ENCODE measurements at places on chromosomes 2 and 18. TPM values are rescaled to one million over a fixed set of nuclear protein-coding genes. Genes with fewer than 3 reads are reported as not detected.

PRKAG3 gene
- total RNA-seq: not detected

POTEC gene
- not detected for total RNA-seq

DSEL gene
- 1.1 TPM for total RNA-seq

NAPG gene
- 31.2 TPM for total RNA-seq

MFSD2B gene
- 4.9 TPM for total RNA-seq

KCNG2 gene
- not detected for total RNA-seq

SCN2A gene
- 0.07 TPM for total RNA-seq

TGFBRAP1 gene
- total RNA-seq: 19.1 TPM

BCL2 gene
- total RNA-seq: 134 TPM

WNT10A gene
- 14.4 TPM for total RNA-seq

ACTG2 gene
- total RNA-seq: not detected

GPR45 gene
- total RNA-seq: not detected

BMPR2 gene
- 11.3 TPM for total RNA-seq

SLC16A14 gene
- total RNA-seq: 0.23 TPM

STPG4 gene
- 0.21 TPM for total RNA-seq

RNPEPL1 gene
- total RNA-seq: 111 TPM

RIT2 gene
- not detected for total RNA-seq

NPHP1 gene
- total RNA-seq: 0.16 TPM

NT5C1B gene
- total RNA-seq: not detected

CCDC141 gene
- 22.8 TPM for total RNA-seq

NRP2 gene
- 0.68 TPM for total RNA-seq

EHD3 gene
- 23.5 TPM for total RNA-seq

SLC14A1 gene
- 9.8 TPM for total RNA-seq

NGEF gene
- total RNA-seq: not detected

RNU2-63P gene
- total RNA-seq: 16.2 TPM

TRIM43 gene
- not detected for total RNA-seq

SFTPB gene
- total RNA-seq: not detected

Measured in T-helper 17 cell (primary cell).